Nucleus accumbens (tissue), 56 donors: ENCODE measurements at places on chromosomes 12 and 14.

- no peak for DNase-seq
Measured at GRCh38 chr14:74083784-74084276, 423 bp downstream of the ALDH6A1 start.

DNA sequence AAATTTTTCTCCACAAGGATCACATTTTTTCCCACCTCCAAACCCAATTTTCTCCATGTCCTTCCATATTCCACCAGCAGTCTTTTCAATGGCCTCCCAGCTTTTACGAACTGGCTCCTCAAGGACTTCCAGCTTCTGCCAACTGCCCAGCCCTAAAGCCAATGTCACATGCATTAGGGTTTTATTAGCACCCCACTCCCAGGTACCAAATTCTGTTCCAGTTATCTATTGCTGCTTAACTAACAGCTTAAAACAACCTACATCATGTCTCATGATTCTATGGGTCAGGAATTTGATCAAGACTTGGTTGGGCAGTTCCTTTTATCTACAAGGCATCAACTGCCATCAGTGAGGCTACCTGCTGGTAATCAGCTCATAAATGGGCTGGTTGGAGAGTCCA, 151.3 kb downstream of the SPTSSA start:
- no peak for DNase-seq

GRCh38 chr12:54220567-54220966, 31.8 kb upstream of the SMUG1 start:
- DNase-seq: no peak

DNA sequence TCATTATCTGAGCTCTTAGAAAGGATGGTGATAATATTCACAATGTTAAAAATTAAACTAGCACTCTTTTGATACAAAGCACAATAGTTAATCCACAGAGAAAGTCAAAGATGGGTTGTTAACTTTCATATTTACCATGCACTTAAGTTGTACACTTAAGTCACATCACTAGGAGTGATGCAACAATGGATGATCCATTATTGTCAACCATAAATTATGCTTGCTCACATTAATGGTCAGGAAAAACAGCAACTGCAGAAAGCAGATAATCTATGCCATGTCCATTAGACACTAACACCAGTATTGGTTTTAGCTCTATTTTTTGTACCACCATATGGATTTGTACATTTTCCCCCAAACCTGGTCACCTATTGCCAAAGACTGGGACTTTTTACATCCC, 195.5 kb downstream of the FOXA1 start:
- no peak for DNase-seq

DNA sequence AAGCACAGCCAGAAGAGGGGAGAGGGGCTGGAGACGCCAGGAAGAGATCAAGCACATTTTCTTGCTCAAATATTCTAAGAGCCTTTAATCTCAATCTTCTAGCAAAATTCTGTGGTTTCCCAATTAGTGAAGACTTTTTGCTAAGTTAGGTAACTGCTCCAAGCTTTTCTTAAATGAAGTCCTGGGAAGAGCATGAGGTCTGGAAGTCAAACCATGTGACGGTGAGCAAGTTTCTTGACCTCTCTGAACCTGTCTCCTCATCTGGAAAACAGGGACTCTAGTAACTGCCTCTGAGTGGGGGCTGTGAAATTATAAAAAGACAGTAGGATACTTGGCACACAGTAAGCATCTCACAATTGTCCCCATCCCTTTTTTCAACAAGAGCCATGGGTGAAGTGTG, 24.1 kb downstream of the BDKRB1 start:
- DNase-seq: no peak
